ENCODE measurements at places on chromosomes 5 and 9. TPM values are rescaled to one million over a fixed set of nuclear protein-coding genes. Genes with fewer than 3 reads are reported as not detected.

PRLR gene
- total RNA-seq, result 0.38 TPM

DNA sequence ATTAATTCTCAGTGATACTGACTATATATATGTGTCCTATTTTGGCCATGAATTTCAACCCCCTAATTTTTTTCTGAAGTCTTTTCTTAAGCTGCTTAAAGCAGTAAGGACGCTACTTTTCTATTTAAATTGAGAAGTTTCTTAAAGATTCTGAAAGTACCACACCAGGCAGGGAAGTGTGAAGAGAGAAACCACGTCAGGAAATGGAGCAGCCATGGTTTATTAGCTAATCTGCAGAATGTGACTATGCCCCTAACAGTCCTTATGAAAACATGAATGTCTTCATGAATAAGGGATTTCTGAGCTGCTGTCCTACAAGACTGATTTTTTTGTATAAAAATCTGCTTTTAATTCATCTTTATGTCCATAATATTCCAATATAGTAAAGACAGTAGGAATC is 1724.3 kb upstream of the C9orf72 start:
- DNase-seq, result no peak

SLC22A4 gene
- total RNA-seq, result 0.57 TPM

GRCh38 chr9:89878003-89878411 is 273.2 kb downstream of the GADD45G start:
- no peak for DNase-seq

DNAJC21 gene
- total RNA-seq, result 55.5 TPM
